ENCODE measurements at places on chromosomes 1 and 21.

DNA sequence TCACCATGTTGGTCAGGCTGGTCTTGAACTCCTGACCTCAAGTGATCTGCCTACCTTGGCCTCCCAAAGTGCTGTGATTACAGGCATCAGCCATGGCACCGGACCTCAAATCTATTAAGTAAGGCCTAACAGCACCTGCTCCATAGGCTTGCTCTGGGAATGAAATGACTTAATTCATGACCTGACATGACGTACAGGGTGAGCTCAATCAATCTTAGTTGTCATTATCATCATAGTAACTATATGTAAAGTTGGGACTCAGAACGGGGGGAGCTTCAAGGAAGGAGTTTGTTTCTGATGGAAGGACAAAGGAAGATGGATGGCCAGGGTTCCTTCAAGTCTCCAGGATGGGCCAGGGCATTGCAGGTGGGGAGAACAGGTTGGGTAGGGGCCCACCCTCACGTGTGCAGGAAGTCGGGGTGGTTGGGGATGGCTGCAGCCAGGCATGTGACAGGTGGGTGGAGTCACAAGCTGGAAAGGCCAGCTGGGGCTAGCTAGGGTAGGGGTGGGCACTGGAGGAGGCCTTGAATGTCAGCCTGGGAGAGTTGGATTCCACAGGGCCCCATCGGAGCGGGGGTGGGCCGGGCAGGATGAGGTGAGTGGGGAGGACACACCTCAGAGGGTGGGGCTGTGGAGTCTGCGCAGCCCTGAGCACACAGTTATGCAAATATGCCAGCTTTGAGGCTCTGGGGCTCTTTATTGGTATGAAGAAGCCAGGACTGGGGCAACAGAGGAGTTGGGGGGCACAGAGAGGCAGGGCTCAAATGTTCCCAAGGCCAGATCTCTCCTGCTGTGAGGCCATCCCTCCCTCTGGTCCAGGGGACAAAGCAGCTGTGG, 9.6 kb downstream of the TRIM62 start:
- DNase-seq: no peak

GRCh38 chr1:217332431-217333065, 298.3 kb downstream of the GPATCH2 start:
- no peak for DNase-seq

- DNase-seq: no peak
Observed at GRCh38 chr1:235442788-235443429, 61.3 kb downstream of the B3GALNT2 start.

DNA sequence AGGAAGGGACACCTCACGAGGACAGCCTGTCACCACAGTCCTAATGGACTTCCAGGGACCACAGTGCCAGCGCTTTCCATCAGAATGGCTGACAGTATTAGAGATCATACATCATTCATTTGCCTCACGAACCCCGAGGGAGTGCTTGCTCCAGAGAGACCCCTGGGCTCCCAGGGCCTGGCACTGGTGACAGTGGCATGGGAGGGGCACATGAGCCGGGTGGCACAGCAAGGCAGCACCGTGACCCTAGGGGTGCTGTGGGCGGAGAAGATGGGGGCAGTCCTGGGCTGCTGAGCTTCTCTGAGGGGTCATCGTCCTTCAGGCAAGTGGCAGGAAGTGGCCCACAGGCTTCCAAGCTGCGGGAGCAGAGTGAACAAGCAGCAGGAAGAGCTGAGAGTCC, 16.4 kb upstream of the TSPEAR start:
- no peak for DNase-seq

GRCh38 chr1:200969726-200970561, 53.6 kb downstream of the KIF21B start:
- no peak for DNase-seq

DNA sequence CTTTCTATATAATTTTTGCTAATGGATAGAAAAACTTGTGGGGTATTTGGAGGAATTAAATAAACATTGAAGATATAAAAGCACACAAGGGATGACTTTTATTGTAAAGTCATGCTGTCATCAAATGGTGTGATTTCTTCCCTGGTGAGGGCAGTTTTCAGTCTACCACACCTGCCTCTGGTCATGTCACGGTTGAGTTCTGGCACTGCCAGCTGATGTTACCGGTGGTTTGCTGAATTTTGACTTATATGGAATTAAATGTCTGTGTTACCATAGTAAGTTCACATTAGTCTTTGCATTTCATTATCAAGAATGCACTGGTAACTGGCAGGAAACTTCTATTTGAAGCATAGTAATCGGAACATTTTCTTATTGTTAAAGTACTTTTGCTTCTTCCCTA, 13.4 kb downstream of the S1PR1 start:
- no peak for DNase-seq

DNA sequence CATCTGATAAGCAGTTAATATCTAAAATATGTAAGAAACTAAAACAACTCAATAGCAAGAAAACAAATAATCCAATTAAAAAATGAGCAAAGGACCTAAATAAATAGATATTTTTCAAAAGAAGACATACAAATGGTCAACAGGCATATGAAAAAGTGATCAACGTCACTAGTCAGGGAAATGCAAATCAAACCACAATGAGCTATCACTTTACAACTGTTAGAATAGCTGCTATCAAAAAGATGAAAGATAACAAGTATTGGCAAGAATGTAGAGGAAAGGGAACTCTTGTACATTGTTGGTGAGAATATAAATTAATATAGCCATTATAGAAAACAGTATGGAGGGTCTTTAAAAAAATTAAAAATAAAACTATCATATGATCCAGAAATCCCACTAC, 40.7 kb upstream of the NEK7 start:
- DNase-seq: no peak

DNA sequence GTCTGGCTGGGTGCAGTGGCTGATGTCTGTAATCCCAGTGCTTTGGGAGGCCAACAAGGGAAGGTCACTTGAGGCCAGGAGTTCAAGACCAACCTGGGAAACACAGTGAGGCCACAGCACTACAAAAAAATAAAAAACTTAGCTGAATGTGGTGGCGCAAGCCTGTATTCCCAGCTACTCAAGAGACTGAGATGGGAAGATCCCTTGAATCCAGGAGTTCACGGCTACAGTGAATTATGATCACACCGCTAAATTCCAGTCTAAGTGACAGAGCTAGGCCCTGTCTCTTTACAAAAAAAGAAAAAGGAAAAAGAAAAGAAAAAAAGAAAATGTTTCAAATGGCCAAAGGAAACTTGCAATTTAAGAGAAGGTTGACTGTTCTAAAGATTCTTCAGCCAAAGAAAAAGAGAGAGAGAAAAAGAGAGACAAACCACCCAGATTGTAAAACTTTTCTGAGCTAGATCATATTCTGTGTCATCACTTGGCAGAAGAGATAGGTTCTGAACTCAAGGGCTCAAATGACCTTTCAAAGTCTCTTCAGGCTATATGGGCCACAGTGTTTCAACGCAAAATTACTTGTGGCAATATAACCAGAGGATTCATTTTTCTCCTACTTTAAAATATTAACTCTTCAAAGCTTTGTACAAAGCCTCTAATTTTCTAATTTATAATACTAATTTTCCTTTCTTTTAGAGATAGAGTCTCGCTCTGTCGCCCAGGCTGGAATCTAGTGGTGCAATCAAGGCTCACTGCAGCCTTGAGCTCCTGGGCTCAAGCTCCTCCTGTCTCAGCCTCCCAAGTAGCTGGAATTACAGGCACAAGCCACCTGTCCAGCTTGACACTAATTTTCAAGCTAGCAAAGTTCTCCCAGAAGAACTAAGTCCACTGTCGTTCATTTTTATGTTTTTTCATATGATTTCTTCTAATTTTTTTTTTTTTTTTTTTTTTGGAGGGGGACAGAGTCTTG, 20.5 kb downstream of the ARID4B start:
- DNase-seq: no peak
